ENCODE measurements at places on chromosomes 13 and 19.

GRCh38 chr13:41565216-41565615, 107.9 kb downstream of the RGCC start:
- DNase-seq = no peak

GRCh38 chr13:41130356-41130755, 2.2 kb downstream of the KBTBD6 start:
- no peak for DNase-seq

GRCh38 chr13:46712524-46712923, 84.4 kb downstream of the ESD start:
- DNase-seq = no peak

DNA sequence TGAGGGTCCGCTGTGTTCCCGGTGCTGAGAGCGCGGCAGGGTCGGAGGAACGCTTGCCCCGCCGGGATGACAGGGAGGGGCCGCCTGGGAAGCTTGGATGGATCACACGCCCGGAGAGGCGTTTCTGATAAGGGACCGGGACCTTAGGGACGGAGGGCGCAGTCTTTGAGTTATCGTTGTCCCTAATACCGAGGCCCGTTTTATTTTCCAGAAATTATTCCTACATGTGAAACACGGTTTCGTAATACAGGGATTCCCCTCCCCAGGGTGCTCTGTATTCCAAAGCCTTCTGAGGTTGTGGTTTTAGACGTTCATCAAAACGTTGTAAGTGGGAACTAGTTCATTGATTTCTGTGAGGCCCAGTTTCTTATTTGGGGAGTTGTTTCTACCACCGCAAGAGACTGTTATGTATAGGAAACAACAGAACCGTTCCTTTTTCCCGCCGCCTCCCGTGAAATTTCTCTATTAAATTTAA, 752 bp downstream of the PDCD5 start:
- no peak for DNase-seq

- no peak for DNase-seq
Observed at GRCh38 chr13:81393721-81394120, 1052.8 kb upstream of the SPRY2 start.

DNA sequence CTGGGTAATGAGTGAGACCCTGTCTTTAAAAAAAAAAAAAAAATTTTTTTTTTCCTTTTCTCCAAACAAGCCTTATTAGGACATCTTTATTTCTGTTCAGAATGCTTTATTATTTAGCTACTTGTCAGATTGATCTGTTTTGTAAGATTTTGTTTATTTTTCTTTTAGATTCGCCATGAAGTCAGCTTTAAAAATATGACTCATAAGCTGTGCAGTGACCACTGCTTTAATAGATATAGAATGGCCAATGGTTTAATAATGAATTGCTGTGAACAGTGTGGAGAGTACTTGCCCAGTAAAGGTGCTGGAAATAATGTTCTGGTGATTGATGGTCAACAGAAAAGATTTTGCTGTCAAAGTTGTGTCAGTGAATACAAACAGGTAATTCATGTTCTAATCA, 47.7 kb downstream of the ZMYM2 start:
- DNase-seq = no peak

DNA sequence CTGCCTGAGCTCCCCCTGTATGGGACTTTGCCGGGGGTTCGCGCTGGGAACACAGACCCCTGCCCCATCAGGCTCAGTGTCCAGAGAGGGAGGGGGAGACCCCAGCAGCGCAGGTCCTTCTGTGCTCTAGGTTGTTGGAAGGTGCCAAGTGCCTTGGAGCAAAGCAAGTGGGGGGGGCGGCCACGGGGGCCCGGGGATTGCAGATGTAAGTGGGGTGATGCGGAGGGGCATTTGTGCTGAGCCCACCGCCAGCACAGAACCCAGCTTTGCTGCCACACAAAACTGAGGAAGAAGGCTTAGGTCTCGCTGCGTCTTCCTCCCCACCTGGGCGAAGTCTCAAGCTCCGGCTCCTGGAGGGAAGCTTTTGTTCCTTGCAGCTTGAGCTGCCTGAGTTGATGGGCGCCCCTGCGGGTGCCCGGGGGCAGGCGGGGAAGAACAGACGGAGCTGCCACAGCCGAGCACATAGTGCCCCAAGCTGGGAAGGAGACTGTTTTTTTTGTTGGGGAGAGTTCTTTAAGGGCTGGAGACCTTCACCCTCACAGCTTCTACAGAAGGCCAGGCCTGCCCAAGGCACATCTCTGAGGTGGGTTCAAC, 1.5 kb upstream of the NTN5 start:
- no peak for DNase-seq

DNA sequence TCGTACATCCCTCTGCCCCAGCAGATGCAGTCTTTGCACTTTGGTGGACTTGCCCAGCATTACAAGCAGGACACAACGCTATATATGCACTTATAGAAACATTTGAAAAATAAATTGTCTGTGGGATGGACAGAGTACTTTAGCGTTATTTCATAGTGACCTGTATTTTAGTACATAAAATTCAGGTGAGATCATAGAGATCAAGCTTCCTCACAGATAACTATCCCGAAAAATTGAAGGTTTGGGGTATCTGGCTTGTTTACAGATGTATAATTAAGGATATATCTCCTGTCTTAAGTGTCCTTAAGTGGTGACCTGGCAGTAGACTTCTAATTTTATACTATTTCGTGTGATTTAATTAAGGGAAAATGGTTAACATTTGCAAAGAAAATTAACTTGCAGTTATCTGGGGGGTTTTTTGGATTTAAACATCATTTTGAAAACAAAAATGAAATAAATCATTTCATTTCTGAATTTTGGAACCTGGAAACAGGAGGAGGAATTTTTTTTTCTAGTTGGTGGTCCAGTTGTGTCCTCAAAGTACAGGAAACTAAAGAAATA, 977 bp upstream of the MAB21L1 start:
- DNase-seq = no peak

DNA sequence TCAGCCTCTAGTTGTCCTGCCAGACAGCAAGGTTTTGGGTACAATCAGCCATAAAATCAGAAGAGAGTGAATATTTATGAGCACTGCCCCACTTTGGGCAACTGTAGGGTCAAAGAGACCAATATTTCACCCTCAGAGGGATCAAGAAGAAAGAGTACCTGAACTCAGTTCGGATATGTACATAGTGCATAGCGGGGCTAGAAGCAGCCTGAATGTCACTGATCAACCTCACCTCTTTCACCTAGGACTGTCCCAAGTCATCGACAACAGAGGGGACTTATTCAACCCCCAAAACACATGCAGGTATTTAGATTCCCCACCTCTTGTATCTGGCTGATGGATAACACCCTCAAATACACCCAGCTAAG, 446.9 kb downstream of the COG6 start:
- no peak for DNase-seq

DNA sequence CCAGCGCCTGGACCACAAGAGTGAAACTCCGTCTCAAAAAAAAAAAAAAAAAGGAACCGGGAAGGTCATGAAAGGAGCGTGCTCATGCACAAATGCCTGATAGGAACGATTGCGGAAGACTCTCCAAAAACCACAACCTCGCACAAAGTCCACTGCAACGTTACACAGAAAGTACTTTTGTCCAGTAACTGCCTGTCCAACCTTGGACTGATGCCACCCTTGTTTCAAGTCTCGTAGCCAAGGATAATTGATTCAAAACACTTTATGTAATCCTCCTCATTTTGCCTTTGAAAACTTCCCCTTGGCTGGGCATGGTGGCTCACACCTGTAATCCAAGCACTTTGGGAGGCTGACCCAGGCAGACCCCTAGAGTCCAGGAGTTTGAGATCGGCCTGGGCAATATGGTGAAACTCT, 13.7 kb downstream of the LGALS7 start:
- no peak for DNase-seq

- DNase-seq = no peak
Observed at GRCh38 chr19:49792829-49793560, 20.1 kb downstream of the FUZ start.

DNA sequence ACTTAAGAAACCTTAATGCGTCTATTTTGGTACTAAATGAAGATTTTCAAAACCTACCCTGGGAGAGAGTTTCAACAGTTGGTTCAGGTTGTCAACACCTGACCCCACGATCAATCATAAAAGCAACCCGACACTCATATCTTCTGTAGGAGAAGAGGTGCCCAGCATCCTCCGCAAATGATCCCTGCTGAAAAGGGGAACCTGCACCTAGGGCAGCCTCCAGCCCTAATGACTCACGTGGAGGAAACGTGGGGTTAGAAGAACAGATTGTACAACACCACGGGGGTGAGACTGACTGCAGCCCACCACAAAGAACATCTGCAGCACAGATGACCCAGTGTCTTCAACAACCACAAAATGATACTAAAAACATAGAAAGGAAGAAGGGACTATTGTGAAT, 116.3 kb downstream of the RAB20 start:
- no peak for DNase-seq

DNA sequence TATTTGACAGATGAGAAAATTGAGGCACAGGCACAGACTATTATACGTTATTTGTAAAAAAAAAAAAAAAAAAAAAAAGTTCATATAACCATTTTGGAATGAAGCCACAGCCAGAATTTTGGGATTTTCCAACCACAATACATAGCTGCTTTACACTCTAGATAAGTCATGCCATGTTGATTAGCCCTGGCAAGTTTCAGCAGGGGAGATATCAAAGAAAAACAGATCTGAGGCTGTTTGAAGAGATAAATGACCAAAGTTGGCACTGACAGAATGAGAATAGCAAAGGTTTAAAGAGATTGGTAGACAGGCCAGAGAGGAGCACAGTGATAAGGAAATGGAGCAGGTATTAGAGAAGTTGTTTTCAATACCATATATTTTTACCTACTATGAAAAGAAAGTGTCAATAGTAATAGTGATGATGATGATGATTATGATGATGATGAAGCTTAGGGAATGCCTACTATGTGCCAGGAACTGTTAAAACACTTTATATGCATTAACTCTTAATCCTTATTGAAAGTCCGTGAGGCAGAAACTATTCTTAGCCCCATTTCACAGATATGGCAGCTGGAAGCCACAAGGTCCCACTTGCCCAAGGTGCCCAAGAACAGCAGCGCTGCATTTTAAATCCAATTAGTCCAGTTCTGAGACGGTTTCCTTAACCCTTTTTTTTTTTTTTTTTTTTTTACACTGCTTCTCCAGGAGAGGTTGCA, 105.5 kb downstream of the MBNL2 start:
- no peak for DNase-seq

DNA sequence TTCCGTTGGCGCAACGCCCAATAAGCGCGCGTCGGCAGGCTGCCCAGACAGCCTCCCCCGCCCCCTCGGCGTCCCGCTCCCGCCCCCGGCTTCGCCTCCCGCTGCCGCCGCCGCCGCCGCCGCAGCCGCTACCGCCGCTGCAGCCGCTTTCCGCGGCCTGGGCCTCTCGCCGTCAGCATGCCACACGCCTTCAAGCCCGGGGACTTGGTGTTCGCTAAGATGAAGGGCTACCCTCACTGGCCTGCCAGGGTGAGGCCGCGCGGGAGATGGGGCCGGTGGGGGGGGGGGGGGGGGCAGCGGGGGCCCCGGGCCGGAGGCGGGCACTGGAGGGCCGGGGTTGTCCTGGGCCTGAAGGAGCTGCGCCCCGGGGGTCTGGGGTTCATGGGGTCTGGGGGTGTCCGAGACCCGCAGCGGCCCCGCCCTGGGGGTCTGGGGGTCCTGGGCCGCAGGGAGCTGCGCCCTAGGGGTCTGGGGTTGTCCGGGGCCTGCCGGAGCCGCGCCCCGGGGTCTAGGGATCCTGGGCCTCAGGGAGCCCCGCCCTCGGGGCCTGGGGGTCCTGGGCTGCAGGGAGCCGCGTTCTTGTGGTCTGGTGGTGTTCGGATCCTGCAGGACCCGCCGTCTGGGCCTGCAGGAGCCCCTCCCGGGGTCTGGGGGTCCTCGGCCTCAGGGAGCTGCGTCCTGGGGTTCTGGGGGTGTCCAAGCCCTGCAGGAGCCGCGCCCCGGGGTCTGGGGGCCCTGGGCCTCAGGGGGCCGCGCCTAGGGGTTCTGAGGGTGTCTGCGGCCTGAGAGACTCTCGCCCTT, at the start of gene HDGFL2:
TSS of gene HDGFL2 (plus strand) at position 124 of the 801 bp plus-strand sequence. CDS start at position 178, 54 bp downstream.
- no peak for DNase-seq

- DNase-seq = no peak
Observed at GRCh38 chr19:13134626-13135025, 15.5 kb downstream of the STX10 start.

- DNase-seq = no peak
Observed at GRCh38 chr13:96229356-96229755, 139.4 kb downstream of the HS6ST3 start.

DNA sequence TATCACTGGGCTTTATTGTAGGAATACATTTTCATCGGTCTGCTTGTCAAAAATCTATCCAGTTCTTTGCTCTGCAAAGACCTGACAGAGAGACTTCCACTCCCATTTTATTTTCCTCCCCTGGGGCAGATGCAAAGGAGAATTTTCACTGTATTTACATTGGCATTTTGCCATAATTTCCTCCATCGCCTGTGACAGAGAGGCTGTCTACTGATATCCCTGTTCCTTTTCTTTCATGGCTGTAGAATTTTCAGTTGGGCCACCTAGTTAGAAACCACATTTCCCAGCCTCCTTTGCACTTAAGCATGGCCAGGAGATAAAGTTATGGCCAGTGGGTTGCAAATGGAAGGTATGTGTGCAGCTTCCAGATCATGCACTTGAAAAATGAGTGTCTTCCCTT, 89.3 kb downstream of the NUFIP1 start:
- DNase-seq = no peak

DNA sequence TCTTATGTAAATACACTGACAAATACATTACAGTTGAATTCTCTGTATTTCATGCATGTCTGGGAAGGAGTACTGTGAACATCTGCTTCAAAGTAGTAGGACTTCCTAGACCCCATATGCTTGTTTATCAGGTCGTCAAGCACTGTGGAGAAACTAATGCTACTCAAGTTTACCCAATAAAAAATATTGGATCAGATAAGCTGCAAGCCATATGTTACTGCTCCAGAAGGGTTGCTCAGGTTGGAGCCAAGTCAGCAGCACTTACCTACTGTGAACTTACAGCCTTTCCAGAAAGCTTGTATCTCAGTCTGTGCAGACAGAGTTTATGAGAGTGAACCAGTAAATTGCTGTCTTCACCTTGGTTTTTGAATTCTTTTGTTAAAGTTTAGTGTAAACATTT, 36.2 kb downstream of the SLAIN1 start:
- no peak for DNase-seq
